Activated T-helper 2 cell treated with anti-CD3 and anti-CD28 coated beads, Interferon-gamma antibody, Interleukin-2, Interleukin-4, amounts not matched to agents 10 μg/mL and 5 μg/mL and 100 μg/mL, durations not matched to agents 14 hours and 24 hours and 36 hours (primary cell): ENCODE measurements at places on chromosomes 2 and 18. TPM values are rescaled to one million over a fixed set of nuclear protein-coding genes. Genes with fewer than 3 reads are reported as not detected.
A peak's percentile ranks its signal among the peaks of the same experiment; 100 is the strongest.

Gene LDLRAD4
- total RNA-seq, result 30.5 and 32.7 TPM in 2 replicates

GRCh38 chr2:126370201-126370600 lies 285.8 kb upstream of the GYPC start:
- H3K27ac ChIP-seq, result no peak overlapping the region
- H3K4me3 ChIP-seq, result no peak overlapping the region
- no peaks in the 10 kb centered on the region for H3K4me1 ChIP-seq
- DNase-seq, result no peak
- no peaks in the 10 kb centered on the region for H3K27me3 ChIP-seq
- H3K36me3 ChIP-seq, result no peaks in the 10 kb centered on the region

DNA sequence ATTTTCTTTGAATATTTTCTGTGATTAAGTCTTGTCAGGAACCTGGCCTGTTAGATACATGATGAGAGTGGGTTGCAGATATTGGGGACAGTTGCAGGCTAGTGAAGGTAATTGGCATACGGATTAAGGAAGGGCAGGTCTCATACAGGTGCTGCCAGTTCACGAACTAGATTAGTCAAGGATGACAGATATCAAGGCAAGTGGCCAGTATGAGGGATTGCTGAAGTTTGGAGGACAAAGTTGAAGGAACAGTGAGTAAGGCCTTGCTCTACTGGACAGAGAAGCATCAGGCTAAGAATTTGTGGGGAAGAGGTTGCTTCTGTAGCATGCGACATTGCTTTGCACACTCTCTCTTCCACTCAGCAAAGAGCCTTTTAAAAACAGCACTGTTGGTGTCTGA lies 12.8 kb upstream of the NCOA1 start:
- H3K4me1 ChIP-seq, result no peaks in the 10 kb centered on the region
- H3K4me3 ChIP-seq, result no peak overlapping the region
- H3K36me3 ChIP-seq, result no peaks in the 10 kb centered on the region
- no peak overlapping the region for H3K27ac ChIP-seq

- H3K4me1 ChIP-seq, result peaks cover 26% of the 10 kb centered on the region
- no peaks in the 10 kb centered on the region for H3K27me3 ChIP-seq
- no peak overlapping the region for H3K27ac ChIP-seq
- no peak overlapping the region for H3K4me3 ChIP-seq
- no peaks in the 10 kb centered on the region for H3K36me3 ChIP-seq
- DNase-seq, result no peak
These were observed 61.1 kb upstream of the LPIN2 start for GRCh38 chr18:3074087-3074486.

Gene SOX11
- not detected in 2 replicates for total RNA-seq

Gene FBXO41
- total RNA-seq, result 25.3 and 25.7 TPM in 2 replicates

GRCh38 chr2:88658881-88659537 lies 31.7 kb upstream of the EIF2AK3 start:
- H3K36me3 ChIP-seq, result no peaks in the 10 kb centered on the region
- H3K4me3 ChIP-seq, result no peak overlapping the region
- DNase-seq, result no peak
- H3K27ac ChIP-seq, result no peak overlapping the region

DNA sequence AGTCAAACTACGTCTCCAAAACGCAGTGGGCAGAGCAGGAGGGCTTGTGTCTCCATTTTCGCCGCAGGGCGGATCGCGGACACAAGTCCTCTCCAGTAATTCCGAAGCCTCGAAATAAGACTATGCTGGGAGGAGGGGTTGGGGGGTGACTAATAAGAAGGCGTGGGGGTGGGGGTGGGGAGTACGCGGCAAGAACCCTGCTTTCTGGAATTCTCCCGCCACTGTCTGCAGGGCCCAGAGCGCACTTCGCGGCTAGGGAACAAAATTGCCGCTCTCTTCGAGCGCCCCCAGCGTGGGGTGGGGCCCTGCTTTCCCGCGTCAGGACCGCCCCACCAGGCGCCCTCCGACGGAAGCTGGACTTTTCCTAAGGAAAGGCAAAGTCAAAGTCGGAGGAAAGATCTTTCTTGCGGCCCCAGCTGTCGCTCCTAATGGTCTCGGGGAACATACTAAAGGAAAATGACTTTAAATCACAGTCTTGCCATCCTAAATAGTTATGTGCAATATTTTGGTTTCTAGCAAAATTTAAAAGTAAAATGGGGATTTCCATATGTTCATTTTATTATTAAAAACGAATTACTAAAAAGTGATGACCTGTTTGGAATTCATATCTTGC lies 11.9 kb downstream of the NR4A2 start:
- peaks cover 37% of the 10 kb centered on the region for H3K36me3 ChIP-seq
- H3K27me3 ChIP-seq, result peaks cover 79% of the 10 kb centered on the region
- no peak for DNase-seq

DNA sequence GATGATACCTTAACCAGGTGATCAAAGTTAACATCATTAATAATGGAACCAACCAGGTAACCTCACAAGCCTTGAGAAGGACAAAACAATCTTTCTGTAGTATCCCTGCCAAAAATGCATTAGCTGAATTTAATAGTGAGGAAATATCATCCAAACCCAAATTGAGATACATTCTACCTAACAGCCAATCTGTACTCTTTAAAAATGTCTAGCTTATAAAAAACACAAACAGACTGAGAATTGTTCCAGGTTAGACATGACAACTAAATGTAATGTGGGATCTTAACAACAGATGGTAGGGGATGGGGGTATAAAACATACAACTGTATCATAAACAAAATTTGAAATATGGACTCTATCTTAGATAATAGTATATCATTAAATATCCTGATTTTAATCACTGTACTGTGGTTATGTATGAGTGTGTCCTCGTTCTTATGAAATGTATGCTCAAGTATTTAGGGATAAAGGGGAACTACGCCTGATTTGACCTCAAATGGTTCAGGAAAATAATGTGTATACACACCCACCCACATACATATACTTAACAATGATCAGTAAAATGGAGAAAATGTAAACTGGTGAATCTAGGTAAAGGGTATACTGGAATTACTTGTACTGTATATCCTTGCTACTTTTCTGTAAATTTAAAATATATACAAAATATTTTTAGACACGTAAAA lies 1.7 kb downstream of the FANCL start:
- peaks cover 28% of the 10 kb centered on the region for H3K4me1 ChIP-seq
- H3K36me3 ChIP-seq, result peaks cover 10% of the 10 kb centered on the region
- peaks cover 4% of the 10 kb centered on the region for H3K27me3 ChIP-seq

GRCh38 chr2:104919127-104919526 lies 65.2 kb downstream of the POU3F3 start:
- H3K4me3 ChIP-seq, result no peak overlapping the region
- H3K4me1 ChIP-seq, result no peaks in the 10 kb centered on the region
- no peak for DNase-seq
- H3K27ac ChIP-seq, result no peak overlapping the region
- no peaks in the 10 kb centered on the region for H3K36me3 ChIP-seq

DNA sequence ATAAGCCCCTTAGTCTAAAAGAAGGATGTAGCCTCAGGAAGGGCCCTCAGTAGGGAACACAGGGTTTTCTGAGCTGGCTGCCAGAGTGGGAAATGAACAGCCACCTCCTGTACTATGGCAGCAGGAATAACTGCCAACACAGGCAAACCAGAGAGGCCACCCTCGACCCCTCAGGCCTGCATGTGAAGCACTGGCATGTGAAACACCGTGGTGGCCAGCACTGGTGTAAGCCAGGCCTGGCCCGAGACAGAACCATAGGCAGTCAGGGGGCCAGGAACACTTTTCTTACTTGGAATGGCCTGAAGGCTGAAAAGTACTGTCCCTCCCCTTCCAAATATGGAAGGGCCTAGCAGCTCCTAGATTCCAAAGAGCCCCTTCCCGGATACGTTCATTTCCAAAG lies 28.2 kb downstream of the SFXN5 start:
- no peak for DNase-seq
- no peaks in the 10 kb centered on the region for H3K36me3 ChIP-seq
- H3K4me3 ChIP-seq, result no peak overlapping the region
- H3K4me1 ChIP-seq, result no peaks in the 10 kb centered on the region
- H3K27me3 ChIP-seq, result no peaks in the 10 kb centered on the region
- no peak overlapping the region for H3K27ac ChIP-seq

GRCh38 chr18:51941999-51942398 lies 398.0 kb upstream of the DCC start:
- no peak for DNase-seq
- H3K4me3 ChIP-seq, result no peak overlapping the region
- H3K27me3 ChIP-seq, result no peaks in the 10 kb centered on the region
- H3K27ac ChIP-seq, result no peak overlapping the region

DNA sequence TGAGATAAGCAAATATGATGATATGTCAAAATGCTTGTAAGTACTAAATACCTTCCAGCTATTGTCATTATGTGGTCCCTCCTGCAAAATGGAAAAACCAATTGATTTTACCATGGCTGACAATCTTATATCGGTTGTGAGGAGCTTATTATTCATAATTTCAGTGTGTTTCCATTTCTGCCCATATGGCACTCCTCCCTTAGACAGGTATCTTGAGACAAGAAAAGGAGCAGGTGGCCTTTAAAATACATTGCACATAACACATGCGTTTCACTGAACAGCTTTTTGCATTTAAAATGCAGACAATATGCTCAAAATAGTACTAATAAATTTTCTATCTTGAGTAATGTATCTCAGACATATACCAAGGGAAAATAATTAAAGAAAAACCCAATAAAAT lies 60.2 kb upstream of the SH3RF3 start:
- peaks cover 12% of the 10 kb centered on the region for H3K27me3 ChIP-seq
- DNase-seq, result no peak
- no peaks in the 10 kb centered on the region for H3K4me1 ChIP-seq

Gene TMEM18
- total RNA-seq, result 24.1 and 26.3 TPM in 2 replicates

DNA sequence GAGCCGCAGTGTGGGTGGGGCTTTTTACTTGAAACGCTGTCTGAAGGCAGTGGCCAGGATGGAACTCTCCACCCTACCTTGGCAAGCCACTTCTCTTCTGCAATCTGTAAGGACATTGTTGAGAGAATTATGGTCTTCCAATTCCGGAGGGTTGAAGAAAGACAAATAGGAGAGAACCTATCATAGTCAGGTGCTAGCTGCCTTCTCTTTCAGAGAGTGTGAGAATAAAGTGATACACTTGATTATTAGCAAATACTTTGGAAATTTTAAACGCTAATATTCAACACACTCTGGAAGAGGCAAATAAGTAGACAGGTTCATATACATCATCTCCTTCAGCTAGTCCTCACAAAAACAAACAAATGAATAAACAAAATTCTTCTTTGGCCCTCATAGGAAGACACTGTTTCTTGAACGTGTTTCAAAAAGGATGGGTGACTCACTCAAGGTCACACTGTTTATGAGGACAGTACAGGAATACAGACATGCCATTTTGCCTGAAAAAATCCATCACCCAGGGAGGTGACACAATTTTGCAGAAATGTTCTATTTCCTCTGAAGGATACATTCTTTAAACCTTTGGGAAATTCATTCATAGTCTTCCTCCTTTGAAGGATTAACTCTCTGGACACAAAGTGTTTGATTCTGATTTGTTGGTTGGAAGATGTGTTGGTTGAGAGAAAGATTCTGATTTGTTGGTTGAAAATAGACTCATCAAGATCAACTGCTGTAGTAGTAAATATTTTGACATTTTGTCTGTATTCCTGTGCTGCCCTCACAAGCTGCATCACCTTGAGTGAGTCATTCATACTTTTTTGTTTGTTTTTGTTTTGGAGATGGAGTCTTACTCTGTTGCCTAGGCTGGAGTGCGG lies 2.2 kb upstream of the IL1RN start:
- H3K4me3 ChIP-seq, result no peak overlapping the region
- H3K4me1 ChIP-seq, result peaks cover 66% of the 10 kb centered on the region
- H3K27ac ChIP-seq, result peak overlapping the region; percentile 19
- no peaks in the 10 kb centered on the region for H3K36me3 ChIP-seq

DNA sequence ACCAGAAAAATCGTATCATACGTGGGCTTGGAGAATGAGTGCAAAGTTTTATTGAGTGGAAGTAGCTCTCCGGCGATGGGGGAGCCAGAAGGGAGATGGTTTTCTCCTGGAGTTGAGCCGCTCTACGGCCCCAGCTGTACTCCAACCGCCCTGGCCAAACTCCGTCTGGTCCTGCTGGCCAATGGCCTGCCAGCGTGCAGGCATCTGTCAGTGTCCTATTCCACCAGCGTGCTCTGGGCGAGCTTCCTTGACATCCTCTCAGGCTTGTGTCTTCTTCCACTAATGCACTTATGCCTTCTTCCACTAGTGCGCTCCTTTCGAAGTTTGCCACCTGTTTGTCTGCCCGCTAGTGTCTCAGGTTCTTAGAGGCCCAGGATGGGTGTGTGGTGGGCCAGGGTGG lies 345.5 kb upstream of the CDH19 start:
- no peaks in the 10 kb centered on the region for H3K4me1 ChIP-seq
- no peak overlapping the region for H3K4me3 ChIP-seq
- DNase-seq, result no peak
- H3K36me3 ChIP-seq, result no peaks in the 10 kb centered on the region
- H3K27ac ChIP-seq, result no peak overlapping the region

DNA sequence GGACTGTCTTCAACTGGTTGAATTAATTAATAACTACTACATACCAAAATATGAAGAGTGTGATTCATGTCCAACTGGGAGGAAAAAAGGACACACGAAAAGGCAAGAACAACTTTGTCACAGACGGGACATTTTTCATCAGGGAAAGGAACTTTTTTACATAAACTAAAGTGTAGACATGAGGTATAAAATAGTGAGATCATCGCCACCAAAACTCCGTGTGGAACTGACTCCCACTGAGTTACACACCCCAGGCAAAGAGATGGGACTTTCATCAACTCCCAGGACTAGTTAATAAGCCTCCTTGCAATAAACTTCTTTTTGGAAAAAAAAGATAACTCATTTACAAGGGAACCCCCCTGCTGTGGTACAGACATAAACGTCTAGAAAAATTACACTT lies 12.9 kb upstream of the NMI start:
- DNase-seq, result no peak
- H3K4me3 ChIP-seq, result no peak overlapping the region
- no peak overlapping the region for H3K27ac ChIP-seq
- H3K4me1 ChIP-seq, result peaks cover 9% of the 10 kb centered on the region

Gene CXCR1
- total RNA-seq, result not detected in 2 replicates

DNA sequence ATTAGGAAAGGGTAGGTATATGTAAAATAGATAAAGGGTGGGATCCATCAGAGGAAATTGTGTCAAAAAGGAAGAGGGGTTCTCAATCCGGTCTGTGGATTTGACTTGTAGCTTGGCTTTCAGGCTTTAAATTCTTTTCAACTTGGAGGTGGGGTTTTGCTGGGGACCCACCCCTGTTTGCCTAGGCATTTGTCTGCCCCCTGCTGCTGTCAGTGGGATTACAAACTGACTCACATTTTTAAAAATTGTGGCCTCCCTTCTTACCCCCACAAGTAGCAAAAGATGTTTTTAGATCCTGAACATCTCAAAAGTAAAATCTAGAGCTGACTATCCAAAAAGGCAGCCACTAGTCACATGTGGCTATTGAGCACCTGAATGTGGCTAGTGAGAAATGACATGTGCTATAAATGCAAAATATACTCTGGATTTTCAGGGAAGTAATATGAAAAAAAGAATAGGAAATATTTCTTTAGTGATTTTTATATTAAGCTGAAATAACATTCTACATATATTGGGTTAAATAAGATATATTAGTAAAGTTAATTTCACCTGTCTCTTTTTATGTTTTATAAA lies 178.9 kb downstream of the GFPT1 start:
- H3K4me1 ChIP-seq, result no peaks in the 10 kb centered on the region
- H3K27ac ChIP-seq, result no peak overlapping the region
- H3K36me3 ChIP-seq, result no peaks in the 10 kb centered on the region
- peaks cover 15% of the 10 kb centered on the region for H3K27me3 ChIP-seq
- no peak overlapping the region for H3K4me3 ChIP-seq
